ENCODE measurements at places on chromosomes 11 and 22. TPM values are rescaled to one million over a fixed set of nuclear protein-coding genes. Genes with fewer than 3 reads are reported as not detected.
A peak's percentile ranks its signal among the peaks of the same experiment; 100 is the strongest.

APOA4 gene
- not detected for total RNA-seq

SLC6A5 gene
- not detected for total RNA-seq

OR2AG1 gene
- not detected for total RNA-seq

SHISAL1 gene
- 3.0 TPM for total RNA-seq

BDNF gene
- total RNA-seq, result 20.6 TPM

LRRC56 gene
- total RNA-seq, result 0.64 TPM

CARD18 gene
- total RNA-seq, result under 0.01 TPM

RGL4 gene
- total RNA-seq, result not detected

ZNF280B gene
- 1.6 TPM for total RNA-seq

OR2AG2 gene
- total RNA-seq, result 0.32 TPM

OR8A1 gene
- total RNA-seq, result not detected

OR52E5 gene
- not detected for total RNA-seq

- peak; percentile 58 for DNase-seq
These were observed 26.5 kb downstream of the CTNND1 start for GRCh38 chr11:57787920-57788702.

DNA sequence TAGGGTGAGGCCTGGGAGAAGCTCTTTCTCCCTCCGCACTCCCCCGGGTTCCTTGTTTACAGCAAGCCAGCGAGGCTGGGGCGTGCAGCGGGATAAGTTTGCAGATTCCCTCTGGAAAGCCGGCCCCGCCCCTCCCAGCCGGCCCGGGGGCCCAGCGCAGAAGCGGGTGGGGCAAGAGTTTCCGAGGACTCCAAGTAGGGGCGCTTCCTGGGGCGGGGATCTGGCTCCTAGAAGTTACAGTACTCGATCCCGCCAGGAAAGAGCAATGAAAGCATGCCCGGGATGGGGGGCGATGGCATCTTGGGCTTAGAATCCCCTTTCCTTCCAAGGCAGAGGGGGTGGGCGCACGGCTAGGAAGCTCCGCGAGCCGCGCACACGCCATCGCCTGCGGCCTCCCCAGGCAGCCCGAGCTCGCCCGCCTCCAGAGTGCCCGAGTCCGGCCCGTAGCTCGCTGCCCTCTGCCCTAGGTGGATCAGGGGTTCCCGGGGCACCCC, 385 bp downstream of the TST start:
- peak; percentile 88 for DNase-seq

DNA sequence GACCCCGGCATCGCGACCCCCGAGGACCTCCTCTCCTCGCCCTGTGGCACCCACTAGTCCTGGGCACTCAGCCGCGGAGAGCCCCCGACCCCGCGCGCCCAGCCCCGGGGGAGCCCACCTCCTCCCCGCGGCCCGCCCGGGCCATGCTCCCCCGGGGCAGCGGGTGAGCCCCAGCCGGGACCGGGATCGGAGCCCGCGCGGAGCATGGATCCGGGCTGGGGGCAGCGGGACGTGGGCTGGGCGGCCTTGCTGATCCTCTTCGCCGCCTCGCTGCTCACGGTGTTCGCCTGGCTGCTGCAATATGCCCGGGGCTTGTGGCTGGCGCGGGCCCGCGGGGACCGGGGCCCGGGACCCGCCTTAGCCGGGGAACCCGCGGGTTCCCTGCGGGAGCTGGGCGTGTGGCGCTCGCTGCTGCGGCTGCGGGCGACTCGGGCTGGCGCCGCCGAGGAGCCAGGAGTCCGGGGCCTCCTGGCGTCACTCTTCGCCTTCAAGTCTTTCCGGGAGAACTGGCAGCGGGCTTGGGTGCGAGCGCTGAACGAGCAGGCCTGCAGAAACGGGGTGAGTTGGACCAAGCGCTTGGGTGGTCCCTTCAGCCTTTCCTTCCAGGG, 498 bp downstream of the C2CD2L start:
- no peak for DNase-seq

GRCh38 chr11:23022854-23023253, 162.6 kb upstream of the CCDC179 start:
- DNase-seq, result no peak

DNA sequence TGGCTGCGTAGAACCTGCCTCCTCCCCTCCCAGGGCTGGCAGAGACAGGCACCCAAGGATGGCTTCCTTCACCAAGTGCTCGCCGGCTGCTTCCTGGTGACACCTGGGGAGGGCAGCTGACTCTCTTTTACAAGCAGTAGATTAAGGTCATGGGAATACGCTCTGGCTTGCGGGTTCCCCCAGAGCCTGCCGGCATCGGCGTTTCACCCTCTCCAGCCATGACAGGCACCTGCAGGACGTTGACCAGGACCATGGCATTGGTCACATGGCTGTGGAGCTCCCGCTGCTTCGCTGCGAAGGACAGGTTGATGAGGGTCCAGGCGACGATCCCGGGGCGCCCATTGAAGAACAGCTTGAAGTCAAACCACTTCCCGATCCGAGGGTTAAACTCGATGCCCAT, 9.5 kb downstream of the DHCR7 start:
- no peak for DNase-seq

- DNase-seq, result no peak
These were observed 86.4 kb downstream of the GGTLC2 start for GRCh38 chr22:22730655-22731373.

DNA sequence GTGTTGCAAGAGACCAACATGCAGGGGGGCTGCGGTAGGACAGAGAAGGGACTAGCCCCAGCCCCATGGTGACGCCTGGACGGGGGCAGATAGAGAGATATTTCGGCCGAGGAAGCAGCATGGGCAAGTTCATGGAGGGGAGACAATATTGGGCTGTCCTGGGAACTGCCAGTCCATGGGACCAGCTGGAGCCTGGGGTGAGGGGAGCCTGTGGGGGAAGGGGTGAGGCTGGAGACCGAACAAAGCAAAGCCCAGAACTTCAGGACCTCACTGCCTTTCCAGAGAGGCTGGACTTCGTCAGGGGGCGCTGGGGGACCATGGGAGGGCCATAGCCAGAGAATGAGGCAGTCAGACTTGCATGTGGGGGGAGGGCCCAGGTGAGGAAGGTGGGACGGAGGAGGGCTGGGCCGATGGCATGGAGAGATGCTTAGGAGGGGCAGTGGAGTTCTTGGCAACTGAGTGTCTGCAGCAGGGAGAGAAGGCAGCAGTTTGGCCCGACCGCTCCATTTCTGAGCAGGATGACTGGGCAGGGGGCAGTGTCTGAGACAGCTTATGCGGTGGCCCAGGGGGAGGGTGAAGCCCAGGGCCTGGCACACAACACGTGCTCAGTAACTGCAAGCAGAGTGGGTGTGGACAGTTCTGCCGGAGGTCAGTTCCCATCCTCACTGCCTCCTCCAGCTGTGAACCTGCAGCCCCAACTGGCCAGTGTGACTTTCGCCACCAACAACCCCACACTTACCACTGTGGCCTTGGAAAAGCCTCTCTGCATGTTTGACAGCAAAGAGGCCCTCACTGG, 712 bp downstream of the UPK3A start:
- DNase-seq, result no peak

DNA sequence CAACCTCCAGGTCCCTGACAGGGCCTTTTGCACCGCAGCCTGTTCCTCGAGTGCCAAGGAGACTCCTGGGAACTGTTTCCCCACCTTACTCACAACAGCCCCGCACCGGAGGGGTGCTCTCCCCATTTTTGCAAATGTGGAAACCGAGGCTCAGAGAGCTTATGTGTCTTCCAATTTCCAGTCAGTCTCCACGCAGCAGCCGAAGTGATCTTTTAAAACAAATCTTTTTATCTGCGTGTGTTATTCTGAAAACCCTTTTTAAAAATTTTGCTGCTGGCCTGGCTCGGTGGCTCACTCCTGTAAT, 409 bp upstream of the TMEM134 start:
- no peak for DNase-seq

DNA sequence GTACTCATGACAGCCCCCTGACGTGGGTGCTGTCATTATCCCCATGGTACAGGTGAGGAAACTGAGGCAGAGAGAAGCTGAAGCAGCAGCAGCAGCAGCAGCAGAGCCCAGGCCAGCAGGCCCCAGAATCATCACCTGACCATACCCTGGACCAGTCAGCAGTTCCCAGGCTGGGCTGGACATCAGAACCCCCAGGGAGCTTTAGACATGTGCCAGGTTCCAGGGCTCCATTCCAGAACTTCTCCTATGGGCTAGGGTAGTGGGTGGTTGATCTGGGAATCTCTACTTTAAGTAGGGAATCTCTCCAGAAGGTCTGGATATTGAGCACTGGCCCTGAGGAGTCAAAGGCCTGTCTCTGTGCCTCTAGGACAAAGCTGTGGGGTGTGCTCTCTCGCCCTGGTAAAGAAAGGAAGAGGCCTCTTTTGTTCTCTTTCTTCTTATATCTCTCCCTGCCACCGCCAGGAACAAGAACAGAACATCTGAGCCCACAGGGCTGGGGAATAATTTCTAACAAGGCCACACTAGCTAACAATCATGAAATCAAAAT, 26.6 kb downstream of the MAFF start:
- DNase-seq, result no peak

- DNase-seq, result no peak
These were observed 492.6 kb downstream of the MIAT start for GRCh38 chr22:27149921-27150543.

DNA sequence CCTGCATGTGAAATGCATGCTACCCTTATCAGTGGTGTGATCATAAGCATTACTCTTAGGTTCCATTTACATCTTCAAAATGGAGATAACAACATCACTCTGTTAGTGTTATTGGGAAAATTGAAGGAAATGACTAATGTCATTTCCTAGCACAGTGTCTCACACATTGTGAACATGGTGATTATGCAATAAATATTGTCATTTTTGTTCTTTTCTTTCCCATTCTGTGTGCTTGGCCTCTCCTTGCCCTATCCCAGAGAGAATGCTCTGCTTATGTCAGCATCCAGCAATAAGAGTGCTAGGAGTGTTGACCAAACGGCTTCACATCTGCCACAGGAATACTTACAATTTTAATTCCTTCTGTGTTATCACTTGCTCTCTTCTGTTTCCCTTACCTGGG, 1024.1 kb upstream of the CCDC90B start:
- DNase-seq, result no peak

DNA sequence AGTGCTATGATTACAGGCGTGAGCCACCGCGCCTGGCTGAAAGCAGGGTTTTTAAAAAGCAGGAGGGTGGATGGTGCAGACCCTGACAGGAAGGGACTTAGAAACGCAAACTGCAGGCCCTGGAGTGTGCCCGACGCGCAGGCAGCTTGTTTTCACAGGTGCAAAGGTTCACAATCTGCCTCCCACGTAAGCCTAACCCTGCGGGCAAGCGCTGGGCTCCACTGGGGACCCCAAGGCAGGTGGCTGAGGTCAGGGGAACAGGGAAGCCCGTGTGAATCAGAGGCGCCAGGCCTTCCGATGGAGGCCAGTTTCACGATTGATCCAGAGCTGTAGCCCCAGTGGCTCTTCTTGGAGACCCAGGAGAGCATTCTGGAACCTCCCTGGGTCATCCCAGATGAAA, 256.3 kb downstream of the BRD1 start:
- no peak for DNase-seq

GRCh38 chr11:3855808-3856491, 486 bp downstream of the STIM1 start:
- DNase-seq, result no peak

DNA sequence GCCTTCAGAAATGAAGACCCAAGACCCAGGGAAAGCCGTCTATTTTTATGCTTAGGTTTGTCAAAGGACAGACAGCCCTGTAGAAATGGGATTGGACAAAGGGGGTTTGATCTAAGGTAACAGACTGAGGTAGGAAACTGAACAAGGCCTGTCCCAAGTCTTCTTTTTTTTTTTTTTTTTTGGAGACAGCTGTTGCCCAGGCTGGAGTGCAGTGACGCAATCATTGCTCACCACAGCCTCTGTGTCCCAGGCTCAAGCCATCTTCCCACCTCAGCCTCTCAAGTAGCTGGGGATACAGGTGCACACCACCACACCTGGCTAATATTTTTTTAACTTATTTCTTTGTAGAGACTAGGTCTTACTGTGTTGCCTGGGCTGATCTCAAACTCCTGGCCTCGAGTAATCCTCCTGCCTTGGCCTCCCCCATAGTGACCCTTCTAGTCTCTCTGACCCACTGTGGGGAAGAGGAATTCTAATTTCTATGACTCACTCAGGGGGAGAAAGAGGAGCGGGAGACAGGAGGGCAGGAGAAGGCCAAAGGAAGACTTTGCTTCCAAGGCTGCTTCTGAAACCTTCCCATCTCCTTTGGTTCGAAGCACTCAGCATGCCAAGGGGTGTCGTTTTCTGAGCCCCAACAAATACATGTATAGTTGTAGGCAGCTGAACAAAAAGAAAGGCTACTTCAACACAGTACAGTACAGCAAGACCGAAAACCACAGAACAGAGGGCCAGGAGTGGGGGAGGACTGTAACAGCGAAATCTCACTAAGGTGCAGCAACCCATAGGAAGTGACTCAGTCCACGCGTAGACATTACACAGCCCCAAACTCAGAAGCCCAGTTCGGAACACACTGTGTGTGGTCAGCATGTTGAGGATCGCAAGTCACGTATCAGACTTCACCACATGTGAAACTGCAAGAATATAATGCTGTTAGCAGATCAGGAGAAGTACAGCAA, 872 bp downstream of the TMA7B start:
- peak; percentile 92 for DNase-seq

GRCh38 chr11:64234647-64235379, 429 bp downstream of the VEGFB start:
- DNase-seq, result no peak

GRCh38 chr22:46706060-46706459, 32.0 kb downstream of the CERK start:
- DNase-seq, result no peak

DNA sequence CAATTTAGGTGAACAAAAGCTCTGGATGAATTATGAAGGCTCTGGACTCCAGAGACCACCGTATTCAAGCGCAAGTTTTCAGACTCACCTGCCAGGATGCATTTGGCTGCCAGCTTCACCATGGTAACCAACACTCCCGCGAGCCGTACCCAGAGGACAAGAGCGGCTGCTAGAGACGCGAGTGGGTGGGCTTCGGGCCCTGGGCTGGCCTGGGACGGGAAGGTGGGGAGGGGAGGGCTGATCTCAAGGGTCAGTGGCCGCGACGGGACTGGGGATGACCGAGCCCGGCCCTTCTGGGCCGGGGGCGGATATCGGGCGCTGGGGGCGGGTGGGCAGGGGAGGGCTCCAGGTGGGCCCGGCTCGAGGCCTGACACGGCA, 344 bp downstream of the IFT27 start:
- DNase-seq, result no peak

DNA sequence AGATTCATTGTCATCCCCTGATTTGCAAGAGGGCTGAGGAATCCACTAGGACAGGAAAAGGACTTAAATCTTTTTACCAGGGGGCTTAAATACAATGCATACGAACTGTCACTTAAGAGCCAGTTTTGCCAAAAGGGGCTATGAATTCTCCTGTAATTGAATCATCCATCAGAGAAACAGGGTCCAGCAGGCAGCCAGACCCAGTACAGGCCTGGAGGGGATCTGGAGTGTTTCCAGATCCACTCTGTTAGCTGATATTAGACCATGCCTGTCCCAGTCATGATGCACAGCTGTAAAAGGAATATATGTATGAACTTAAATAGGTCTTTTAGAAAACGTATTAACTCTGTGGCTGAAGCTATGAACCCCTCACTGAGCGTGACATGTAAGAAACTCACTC, 53.8 kb upstream of the PRSS23 start:
- DNase-seq, result no peak

- DNase-seq, result peak; percentile 10
These were observed 109.7 kb upstream of the GALNT18 start for GRCh38 chr11:11731311-11732083.

Data from fibroblast of villous mesenchyme (primary cell).